ENCODE measurements at places on chromosomes 11 and 22.
A peak's percentile ranks its signal among the peaks of the same experiment; 100 is the strongest.

DNA sequence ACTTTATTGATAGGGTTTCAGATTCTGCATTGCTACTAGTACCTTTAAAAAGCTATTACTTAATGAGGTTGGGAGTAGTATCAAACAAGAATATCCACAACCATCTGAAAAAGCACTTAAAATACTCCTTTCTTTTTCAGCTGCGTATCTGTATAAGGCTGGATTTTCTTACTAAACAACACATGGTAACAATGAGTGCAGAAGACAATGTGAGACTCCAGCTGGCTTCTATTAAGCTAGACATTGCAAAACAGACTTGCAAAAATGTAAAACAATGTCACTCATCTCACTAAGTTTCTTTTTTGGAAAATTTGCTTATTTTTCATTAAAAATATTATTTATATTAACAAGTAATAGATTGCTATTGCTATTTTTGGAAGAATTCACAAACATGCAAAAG is 132.6 kb downstream of the WNT11 start:
- DNase-seq, result no peak

GRCh38 chr22:17748555-17749353 is 25.5 kb downstream of the BID start:
- no peak for DNase-seq

- peak; percentile 6 for DNase-seq
These were observed 46.4 kb downstream of the ATG16L2 start for GRCh38 chr11:72860592-72860991.

- no peak for DNase-seq
These were observed 1.6 kb upstream of the IFITM1 start for GRCh38 chr11:312092-312816.

DNA sequence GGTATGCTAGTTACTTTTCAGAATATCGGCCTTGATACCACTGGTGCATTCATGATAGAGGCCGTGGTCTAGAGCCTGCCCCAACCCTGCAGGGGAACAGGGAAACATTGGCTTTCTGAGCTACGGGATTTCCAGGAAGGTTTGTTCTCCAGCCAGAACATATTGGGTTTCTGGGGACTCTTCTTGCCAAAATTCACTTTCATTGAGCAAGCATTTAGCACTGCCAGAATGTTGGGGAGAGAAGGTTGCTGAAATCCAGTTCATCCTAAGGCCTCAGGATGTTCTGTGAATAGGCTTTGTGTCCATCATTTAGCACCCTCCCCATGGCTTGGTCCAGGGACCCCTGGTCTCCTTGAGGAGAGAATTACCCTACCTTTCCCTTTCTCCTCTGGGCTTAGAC is 36.7 kb downstream of the DRG1 start:
- no peak for DNase-seq

GRCh38 chr11:128207861-128208321 is 379.5 kb downstream of the ETS1 start:
- peak; percentile 9 for DNase-seq

DNA sequence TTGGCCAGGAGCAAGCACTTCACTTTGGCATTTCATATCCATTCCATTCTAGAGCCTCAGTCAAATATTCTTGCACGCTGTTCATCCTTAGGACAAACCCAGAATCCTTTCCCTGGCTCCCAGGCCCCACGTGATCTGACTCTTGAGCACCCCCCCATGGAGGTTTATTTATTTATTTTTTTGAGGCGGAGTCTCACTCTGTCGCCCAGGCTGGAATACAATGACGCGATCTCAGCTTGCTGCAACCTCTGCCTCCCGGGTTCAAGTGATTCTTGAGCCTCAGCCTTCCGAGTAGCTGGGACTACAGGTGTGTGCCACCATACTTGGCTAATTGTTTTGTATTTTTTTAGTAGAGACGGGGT is 12.7 kb upstream of the TSGA10IP start:
- DNase-seq, result peak; percentile 27

- DNase-seq, result no peak
These were observed 18.0 kb downstream of the TBRG1 start for GRCh38 chr11:124640666-124641065.

GRCh38 chr11:20638074-20638473 is 31.3 kb upstream of the NELL1 start:
- no peak for DNase-seq

DNA sequence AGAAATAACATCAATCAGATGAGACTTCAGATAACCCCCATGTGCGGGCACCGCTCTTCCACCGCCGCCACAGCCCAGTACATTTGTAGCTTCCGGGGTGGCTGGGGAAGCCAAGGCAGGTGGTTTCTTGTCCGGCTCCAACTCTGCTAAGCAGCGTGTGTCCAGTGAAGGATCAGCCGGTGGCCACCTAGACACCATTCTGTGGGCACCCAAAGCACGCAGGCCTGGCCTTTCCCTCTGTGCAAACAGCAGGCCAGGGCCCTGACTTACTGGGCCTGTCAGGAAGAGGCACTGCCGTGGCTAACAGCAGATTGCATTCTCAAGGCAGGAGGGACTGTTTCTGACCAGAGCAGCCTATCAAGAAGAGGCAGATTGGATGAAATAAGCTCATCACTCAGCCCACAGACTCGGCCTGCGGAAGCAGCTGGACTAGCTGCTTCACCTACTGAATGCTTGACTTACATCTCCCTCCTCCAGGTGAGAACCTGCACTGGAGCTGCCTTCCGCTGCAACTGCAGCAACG is 74.8 kb downstream of the ETS1 start:
- DNase-seq, result no peak

DNA sequence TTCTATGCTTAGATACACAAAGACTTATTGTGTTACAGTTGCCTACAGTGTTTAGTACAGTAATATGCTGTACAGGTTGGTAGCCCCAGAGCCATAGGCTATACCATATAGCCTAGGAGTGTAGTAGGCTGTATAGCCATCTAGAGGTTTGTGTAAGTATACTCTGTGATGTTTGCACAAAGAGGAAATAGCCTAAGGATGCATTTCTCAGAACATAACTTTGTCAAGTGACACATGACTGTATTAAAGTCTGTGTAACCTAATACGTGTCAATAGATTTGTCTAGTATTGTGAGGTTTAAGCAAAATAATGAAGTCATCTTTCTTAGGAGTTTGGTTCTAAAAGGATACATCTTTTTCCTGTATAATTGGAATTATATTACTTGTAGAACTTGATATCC is 5.5 kb downstream of the ZC3H12C start:
- DNase-seq, result peak; percentile 87

DNA sequence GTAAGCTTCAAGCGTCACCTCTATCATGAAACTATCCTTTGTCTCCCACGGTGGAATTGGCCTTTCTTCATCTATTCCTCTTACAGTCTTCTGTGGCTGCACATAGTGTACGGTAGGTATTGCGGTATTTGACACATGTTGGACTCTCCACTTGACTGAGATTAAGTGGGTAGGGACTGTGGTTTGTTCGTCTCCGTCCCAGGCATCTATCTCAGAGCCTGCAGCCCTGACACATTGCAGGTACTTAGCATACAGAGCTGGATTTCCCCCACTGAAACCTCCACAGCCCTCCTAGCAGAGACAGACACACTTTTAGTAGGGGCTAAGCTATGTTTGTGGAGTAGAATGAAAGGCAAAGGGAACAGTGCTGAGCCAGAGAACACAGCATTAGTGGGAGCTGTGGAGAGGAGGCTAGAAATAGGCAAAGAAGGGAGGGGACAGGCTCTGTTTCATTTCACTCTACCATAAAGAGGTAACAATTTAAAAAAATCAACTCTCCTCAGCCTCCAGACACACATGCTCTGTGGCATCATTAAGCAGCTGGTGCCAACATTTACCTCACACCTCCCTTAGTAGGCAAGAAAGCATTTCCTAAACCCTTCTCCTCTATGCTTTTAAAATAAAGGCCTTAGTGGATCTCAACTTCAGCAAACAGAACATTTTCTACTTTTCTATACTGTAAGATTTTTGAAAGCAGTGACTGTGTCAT is 277.5 kb downstream of the KIRREL3 start:
- DNase-seq, result no peak

DNA sequence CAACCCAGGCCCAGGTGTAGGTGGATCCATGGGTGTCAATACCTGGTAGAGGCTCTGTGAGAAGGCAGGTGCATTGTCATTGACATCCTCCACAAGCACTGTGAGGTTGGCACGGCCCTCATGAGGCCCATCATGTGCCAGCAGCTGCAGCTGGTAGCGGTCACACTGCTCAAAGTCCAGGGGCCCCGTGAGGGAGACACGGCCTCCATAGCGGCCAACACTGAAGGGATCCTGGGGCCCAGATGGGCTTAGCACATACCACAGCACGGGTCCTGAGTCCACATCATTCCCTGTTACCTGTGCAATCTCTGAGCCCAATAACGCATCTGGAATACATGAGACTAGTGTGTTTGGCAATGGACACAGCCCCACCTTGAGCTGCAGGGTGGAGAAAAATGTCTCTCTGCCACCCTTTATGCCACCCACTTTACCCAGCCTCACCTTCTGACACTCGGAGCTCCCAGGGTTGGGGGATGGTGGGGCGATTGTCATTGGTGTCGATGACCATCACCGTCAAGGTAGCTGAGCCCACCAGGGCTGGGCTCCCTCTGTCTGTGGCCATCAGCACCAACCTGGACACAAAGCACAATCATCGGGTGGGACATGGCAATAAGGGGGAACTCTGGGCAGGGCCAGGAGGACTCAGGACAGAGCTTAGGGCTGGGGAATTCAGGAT is 6.1 kb upstream of the TPP1 start:
- DNase-seq, result no peak

DNA sequence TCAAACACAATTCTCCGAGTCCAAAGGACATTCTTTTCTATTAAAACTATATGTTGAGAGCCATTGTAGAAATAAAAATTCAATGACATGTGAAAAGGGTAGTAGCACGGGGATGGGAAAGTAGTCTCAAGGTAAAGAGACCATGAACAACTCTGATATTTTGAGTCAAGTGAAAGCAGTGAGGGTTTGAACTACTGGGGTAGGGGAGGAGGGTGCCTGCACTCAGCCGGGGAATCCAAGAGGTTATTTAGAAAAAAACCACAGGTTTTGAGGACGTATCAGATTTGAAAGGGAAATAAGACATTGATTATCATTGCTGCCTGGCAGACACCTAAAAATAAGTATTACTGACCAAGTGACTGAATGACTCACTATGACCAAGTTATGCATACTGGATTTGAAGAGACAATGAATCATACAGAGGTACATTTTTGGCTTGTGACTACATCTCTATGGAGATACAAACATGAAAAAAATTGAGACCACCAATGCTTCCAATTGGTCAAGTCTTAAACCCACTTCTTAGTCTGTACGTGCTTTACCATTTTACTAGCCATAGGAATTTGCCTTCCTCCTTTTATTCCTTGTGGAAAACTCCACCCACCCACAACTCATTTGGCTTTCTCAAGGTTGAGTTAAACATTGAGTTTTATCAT is 2.2 kb upstream of the OR52H1 start:
- DNase-seq, result no peak

- no peak for DNase-seq
These were observed 135.5 kb downstream of the PARVA start for GRCh38 chr11:12512826-12513395.

- DNase-seq, result peak; percentile 35
These were observed 100.2 kb upstream of the GAL start for GRCh38 chr11:68584097-68584496.

- DNase-seq, result peak; percentile 22
These were observed 13.6 kb upstream of the PANX3 start for GRCh38 chr11:124597626-124598025.

DNA sequence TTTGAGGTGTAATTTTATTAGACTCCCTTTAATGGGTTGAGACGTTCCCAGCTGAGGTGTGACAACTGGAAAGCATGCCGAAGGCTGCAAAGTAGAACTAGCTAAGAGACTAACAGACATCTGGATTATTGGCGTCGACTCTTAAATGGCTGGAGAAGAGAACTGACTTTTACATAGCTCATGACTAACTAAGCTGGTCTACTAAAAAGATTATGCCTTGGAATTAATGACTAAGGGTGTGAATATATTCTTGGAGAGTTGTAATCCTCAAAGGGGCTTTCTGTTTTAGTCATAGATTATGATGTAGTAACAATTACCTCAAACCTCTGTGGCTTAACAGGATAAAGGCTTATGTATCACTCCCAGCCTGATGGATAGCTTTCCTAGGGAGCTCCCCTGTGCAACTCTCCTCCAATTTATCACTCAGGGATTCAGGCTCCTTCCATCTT is 39.5 kb upstream of the SLC5A12 start:
- no peak for DNase-seq

DNA sequence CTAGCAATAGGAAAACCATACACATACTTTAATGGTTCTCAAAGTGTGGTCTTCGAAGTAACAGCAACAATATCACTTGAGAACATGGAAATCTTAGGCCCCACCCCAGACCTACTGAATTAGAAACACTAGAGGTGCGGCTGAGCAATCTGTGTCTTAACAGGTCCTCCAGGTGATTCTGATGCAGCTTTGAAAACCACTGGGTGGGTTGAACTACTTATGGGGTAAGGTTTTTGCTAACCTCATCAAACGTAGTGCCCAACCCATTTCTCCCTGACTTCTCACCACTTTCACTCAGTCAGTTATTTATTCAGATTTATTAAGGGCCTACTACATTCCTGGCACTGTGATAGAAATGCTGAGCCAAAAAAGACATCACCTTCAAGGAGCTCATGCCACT is 3.7 kb downstream of the MPZL2 start:
- no peak for DNase-seq

GRCh38 chr22:46596819-46597218 is 23.4 kb upstream of the GRAMD4 start:
- no peak for DNase-seq

- no peak for DNase-seq
These were observed 1413.0 kb downstream of the BRD1 start for GRCh38 chr22:48414651-48415050.

DNA sequence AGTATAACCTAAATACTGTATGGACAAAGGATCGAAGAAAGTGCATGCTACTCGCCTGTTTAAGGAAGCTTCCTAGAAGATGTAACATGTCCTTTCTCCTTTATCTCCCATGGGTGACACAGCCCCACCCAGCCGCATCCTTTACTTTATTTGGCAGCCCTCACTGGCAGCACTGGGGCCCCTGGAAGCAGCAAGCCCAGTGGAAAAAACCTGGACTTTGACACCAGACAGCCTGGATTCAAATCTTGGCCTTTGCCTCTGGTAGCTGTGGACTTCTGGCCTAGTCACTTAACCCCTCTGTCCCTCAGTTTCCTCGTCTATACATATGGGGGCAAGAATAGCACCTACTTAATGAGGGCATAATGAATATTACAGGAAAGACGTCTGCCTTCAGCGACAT is 67.1 kb downstream of the MYEOV start:
- no peak for DNase-seq

- DNase-seq, result no peak
These were observed 1082.5 kb downstream of the BRD1 start for GRCh38 chr22:48744967-48745841.

Data from inflammatory macrophage treated with lipopolysaccharide for 4 hours (primary cell).